ENCODE measurements at places on chromosomes 1 and 21.

DNA sequence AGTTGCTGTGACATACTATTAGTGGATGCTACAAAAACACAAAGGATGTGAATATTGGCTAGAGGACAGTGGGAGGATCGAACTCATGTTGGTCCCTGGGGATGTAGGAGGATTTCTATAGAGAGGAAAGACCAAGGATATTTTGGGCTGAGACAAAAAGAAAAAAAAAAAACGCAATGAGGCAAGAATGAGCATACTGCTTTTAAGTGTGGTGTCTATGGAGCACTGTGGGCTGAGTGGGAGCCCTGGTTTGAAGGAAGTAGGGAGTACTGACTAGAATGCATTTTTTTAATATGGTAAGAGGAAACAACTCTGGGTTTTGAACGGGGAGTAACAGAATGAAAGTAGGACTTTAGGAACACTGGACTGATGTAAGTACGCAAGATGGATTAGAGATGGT, 450.7 kb downstream of the NEGR1 start:
- no peak for DNase-seq

DNA sequence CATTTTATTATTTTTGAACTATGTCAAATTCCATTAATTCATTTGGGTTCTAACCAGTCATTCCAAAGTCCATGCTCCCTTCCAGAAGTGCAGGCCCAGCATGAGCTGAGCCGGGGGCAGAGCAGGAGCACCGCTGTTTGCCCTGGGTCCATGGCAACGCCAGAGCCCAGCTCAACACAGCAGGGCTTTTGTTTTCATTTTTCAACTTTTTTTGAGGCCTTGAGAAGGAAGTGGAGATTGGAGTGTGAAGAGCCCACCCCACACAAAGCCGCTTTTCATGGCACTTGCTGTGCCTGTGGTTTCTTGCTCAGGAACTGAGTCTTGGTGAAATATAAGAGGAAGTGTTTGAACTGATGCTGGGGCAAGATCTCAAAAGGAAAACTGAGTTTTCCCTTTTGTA, 13.2 kb upstream of the PRMT2 start:
- DNase-seq = peak; percentile 86

GRCh38 chr1:190633488-190633887, 155.8 kb upstream of the BRINP3 start:
- no peak for DNase-seq

- no peak for DNase-seq
Measured at GRCh38 chr1:11560061-11560460, 81.1 kb downstream of the DISP3 start.

DNA sequence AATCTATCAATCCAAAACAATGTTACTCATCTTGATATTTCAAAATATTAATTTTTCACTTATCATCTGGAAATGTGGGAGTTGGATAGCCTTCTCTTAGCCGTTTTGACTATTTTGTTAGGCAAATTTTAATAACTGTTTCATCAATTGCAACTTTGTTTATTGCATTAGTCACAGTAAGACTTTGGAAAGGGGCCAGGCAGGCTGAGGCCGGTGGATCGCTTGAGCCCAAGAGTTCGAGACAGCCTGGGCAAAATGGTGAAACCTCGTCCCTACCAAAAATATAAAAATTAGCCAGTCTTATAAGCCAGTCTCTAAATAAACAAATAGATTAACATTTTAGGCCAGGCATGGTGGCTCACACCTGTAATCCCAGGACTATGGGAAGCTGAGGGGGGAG, 113.0 kb upstream of the NR5A2 start:
- DNase-seq = no peak

DNA sequence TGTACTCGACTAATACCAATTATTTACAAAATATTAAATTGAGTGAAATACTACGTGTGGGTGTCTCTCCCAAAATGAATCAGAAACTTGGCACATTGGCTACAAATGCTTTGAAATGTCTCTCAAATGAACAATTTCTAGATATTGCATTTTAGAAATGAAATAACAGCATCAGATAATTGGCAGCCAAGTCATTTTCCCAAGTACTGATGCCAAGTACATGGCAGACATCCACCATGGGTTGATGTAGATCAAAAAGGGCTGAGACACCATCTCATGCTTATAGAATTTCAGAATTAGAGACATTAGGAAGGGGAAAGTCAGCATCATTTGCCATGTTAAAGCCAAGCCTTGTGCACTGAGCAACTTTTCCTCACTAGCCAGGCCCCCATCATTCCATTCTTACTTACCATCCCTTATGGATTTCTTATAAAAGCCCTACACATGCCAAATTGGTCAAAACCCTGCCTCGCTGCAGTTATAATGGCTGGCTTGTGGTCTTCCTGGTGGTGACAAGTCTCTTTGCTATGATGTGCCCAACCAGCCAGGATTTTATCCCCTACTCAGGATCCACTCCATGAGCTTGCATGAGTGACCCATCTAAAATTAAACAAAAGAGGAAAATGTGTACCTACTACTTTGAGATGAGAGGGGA, 73.1 kb downstream of the GREM2 start:
- no peak for DNase-seq

GRCh38 chr1:119582801-119583200, 65.3 kb downstream of the ZNF697 start:
- DNase-seq = peak; percentile 9

GRCh38 chr21:32442566-32443318, 30.2 kb downstream of the EVA1C start:
- DNase-seq = no peak

- DNase-seq = no peak
Measured at GRCh38 chr1:190688096-190688495, 210.4 kb upstream of the BRINP3 start.

DNA sequence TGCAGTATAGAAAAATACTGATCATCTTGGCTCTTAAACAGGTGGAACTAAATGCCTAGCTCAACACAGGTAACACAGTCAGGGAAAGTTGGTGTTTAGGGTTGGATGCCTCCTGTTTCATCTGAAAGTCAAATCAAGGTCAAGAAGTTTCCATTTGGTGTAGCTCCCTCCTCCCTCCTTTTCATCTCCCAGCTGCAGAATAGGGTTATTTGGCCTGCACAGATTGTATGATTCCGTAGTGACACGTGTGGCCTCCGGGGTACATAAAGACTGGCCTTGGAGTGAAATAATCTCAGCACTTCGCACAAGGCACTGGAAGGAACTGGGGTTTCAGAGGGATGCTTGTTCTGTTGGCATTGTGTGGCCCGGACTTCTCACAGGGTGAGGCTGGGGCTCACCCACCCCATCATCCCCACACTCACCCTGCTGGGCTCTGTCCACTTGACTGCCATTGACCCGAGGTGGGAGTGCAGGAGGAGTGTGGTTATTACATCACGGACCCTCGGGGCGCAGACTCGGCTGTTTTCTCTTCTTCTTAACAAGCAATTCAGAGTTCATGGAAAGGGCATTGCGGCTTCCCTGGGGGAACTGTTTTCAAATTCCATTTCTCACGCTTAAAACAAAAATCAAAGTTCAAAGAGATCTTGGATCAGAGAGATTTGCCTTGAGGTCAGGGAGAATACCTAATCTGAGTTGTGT, 18.4 kb downstream of the IGSF5 start:
- DNase-seq = no peak

- DNase-seq = no peak
Measured at GRCh38 chr1:157199421-157199755, 61.2 kb upstream of the ETV3 start.

GRCh38 chr1:165632152-165632469, 1.1 kb downstream of the MGST3 start:
- no peak for DNase-seq

- no peak for DNase-seq
Measured at GRCh38 chr1:2589431-2590232, 3.1 kb downstream of the PRXL2B start.

GRCh38 chr1:30700528-30701257, 22.7 kb downstream of the MATN1 start:
- no peak for DNase-seq

- DNase-seq = no peak
Measured at GRCh38 chr1:87186346-87186745, 142.3 kb upstream of the LMO4 start.

DNA sequence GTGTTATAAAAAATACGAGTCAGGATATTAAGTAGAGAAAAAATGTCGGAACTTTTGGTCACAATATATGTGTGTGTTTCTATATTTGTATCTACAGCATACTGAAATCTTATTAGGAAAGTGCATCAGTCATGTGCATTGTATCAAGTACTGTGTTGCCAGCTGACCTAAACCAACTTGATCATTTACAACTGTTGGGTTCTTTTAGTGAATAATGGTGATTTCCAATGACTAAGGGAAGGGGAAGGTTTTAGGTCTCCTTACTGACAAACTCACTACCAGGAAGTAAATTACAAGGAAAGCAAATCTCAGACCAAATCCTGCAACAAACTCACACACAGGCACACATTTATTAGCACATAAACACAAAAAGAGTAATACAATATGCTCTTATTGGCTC, 142.7 kb downstream of the TSEN15 start:
- DNase-seq = no peak

GRCh38 chr1:19715334-19716203, 50.9 kb downstream of the HTR6 start:
- DNase-seq = peak; percentile 72

DNA sequence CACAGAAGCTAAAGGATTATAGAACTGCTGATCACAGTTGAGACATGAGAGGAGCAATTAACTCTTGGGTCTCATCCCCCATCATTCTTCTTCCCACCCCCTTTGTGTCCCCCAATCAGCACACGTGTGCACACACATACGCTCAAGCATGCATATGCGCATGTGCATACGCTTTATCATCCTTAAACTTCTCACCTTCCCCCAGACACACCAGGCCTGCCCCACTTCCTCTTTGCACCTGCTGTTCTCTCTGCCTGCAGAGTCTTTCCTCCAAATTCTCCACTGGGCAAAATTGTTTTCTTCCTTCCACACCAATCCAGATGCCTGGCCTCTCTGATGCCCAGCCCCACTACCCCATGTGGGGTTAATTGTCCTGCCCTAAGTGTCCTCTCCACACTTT, 13.0 kb upstream of the KCND3 start:
- DNase-seq = no peak

- DNase-seq = no peak
Measured at GRCh38 chr1:4021136-4021973, 121.3 kb upstream of the C1orf174 start.

DNA sequence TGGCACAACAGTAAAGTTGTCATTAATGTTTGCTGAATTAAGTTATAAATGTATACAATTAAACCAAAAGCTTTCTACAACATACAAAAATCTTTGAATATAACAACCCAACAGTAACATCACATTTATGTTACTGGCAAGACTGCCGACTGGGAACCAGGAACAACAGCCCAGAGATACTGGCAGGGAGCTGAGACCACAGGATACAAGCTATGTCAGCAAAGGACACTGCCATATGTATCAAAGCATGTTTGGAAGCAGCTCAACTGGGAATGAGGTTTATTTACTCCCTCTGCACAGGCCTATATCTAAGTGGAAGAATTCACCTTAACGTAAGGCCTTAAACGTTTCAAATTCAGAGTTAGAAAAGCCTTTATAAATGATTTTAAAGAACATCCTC, 50.4 kb downstream of the ARHGAP29 start:
- DNase-seq = no peak

- no peak for DNase-seq
Measured at GRCh38 chr1:111253876-111254275, 26.4 kb downstream of the CHI3L2 start.

- DNase-seq = no peak
Measured at GRCh38 chr1:92211166-92211565, 6.5 kb upstream of the C1orf146 start.

DNA sequence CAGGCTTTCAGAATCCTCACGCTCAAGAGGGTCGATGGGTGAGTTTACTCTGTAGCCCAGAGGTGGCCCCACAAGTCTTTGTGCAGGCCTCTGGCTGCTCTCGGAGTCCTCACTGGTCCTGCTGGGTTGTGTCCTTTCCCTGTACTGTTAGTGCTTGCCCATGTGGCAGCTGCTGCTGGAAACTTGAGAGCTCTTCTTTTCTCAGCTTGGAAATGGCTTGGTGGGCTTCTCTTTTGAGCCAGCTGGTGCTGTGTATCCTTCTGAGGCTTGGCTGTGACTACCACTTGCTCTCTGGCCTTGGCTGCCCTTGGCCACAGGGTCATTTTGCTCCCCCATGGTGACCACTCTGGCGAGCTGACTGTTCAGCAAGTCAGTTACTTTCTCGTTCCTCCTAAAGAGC, 82.2 kb upstream of the LMO4 start:
- no peak for DNase-seq

Measured in natural killer cell (primary cell).